ENCODE measurements at places on chromosomes 12 and 14. TPM values are rescaled to one million over a fixed set of nuclear protein-coding genes. Genes with fewer than 3 reads are reported as not detected.
A peak's percentile ranks its signal among the peaks of the same experiment; 100 is the strongest.

DNA sequence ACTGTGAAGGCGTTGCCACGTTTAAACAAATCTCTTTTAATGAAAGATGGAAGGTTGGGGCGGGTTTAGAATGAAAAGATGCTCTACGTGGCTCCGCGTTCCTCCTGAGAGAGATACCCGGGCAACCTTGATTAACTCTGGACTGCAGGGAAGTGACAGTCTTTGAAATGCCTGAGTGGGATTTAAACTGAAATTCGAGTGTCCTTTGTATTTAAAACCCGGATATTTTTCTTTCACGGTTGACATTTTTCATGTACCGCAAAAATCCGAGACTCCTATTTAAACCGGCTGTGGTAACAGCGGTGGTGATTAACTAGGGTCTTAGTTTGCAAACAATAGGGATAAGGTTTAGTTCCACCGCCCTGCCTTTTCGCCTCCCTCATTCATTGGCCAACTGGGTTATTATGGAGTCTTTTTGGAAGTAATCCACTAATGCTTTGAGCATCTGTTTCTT lies 707 bp downstream of the G2E3 start:
- DNase-seq = peak; percentile 34

DNA sequence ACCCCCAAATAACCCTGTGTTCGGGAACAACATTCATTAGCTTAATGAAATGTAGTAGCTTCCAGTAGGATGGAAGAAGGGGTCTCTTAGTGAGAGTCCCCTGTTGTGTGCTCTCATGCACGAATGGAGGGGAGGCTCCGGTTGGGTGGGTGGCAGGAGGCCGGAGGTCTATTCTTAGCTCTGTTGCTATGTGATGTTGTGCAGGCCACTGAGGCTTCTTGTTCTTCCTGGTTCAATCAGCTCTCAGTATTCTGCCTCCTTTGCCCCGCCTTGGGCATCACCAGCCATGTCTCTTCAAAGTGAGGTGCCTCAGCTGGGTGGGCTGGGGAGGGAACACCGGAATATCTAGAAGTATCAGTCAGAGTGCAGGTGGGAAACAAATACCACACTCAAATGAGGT lies 50.8 kb downstream of the KCNA1 start:
- no peak for DNase-seq

- DNase-seq = no peak
These were observed 7.7 kb upstream of the IFNG-AS1 start for GRCh38 chr12:67981287-67982162.

- no peak for DNase-seq
These were observed 120.5 kb downstream of the PTPN11 start for GRCh38 chr12:112539221-112539620.

DNA sequence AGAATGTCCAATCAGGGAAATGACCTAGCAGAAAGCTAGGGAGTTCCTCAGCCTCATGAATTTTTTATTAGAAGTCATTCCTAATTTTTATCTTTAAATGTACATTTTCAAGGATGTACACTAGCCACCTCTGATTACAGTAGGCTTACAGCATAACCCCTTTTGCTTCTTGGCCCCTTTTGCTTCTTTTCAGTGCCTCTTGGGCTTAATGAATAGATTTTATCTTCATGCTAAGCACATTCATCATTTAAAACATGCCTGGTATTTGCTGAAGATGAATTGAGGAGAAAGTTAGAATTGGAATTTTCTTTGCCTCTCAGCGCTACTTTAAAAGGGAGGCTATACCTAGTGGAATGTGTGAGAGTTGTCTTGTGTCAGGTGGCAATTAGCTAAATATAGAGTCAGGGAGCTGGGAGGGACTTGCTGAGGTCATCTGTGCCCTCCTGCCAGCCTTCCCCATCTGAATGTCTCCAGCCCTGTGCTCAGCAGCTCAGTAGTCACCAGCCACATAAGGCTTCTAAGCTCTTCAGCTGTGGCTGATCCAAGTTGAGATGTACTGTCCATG lies 132.1 kb downstream of the SAMD4A start:
- DNase-seq = peak; percentile 48

GRCh38 chr14:96056509-96057422 lies 17.6 kb downstream of the C14orf132 start:
- peak; percentile 40 for DNase-seq

DNA sequence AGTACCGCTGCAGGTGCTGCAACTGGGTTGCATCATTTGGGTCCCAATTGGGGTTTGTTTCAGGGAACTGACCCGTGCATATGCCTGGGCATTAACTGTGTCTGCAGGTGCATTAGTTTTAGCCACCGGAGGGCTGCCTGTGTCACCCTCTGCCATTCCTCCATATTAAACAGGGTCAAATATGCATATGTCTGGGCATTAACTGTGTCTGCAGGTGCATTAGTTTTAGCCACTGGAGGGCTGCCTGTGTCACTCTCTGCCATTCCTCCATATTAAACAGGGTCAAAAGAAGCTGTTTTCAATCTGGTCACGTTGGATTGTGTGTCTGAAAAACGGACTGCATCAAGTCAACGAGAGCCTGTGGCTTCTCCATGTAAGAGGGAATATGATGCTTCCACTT lies 1317.0 kb downstream of the TMEM121 start:
- no peak for DNase-seq

DNA sequence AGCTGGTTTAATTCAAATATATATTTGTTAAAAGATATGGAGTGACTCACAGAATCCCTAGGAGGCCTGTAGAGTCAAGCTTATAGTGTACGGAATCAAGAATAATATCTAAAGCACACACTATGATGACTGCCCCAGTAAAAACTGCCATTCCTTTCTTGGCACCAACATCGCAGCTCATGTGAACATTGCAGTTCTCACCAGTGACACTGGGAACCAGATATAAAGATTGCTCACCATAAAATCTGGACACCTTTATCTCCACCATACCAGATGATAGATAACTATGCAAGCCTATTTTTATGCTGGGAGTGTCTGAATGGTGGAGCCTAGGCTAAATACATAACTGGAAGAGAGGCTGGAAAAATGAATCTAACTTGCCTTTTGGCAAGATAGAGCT lies 463.9 kb upstream of the TBX3 start:
- DNase-seq = no peak

GRCh38 chr12:111274777-111275176 lies 94.1 kb downstream of the PHETA1 start:
- DNase-seq = peak; percentile 61

GRCh38 chr14:34161351-34162082 lies 210.6 kb upstream of the EGLN3 start:
- no peak for DNase-seq

DNA sequence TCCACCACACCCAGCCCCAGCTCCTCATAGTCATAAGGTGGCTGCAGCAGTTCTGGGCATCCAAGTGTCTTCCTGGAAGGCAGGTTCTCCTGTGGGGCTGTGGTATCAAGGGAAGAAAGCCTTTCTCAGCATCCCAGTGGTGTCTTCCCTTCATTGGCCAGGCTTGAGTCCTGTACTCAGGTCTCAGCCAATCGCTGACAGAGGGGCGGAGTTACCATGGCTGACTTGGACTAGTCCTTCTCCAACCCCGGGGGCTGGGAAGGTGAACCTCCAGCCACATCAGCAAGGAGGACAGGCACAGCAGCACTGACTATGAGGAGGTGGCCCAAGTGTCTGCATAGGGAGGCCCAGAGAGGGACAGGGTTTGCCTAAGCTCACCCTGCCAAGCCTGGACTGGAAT lies 64.0 kb upstream of the SLC24A4 start:
- no peak for DNase-seq

GRCh38 chr14:53278602-53279506 lies 125.7 kb upstream of the DDHD1 start:
- DNase-seq = peak; percentile 47

AICDA gene
- total RNA-seq = not detected

ITGA7 gene
- 49.1 TPM for total RNA-seq

SIRT4 gene
- 0.78 TPM for total RNA-seq

ADAM21 gene
- total RNA-seq = not detected

DNAI7 gene
- not detected for total RNA-seq

AGAP2 gene
- 1.1 TPM for total RNA-seq

IFNG-AS1 gene
- total RNA-seq = not detected

CMKLR1 gene
- total RNA-seq = 1.6 TPM
